ENCODE measurements at places on chromosomes 12 and 14. TPM values are rescaled to one million over a fixed set of nuclear protein-coding genes. Genes with fewer than 3 reads are reported as not detected.

The UBE2N gene
- total RNA-seq: 263 TPM

The MORN3 gene
- total RNA-seq: 1.6 TPM

The TMEM117 gene
- total RNA-seq: 1.3 TPM

The CFAP54 gene
- total RNA-seq: 0.40 TPM

The CEBPE gene
- 0.21 TPM for total RNA-seq

The FAM90A1 gene
- total RNA-seq: 0.13 TPM

The DCN gene
- total RNA-seq: not detected

The FGF6 gene
- total RNA-seq: not detected

The SYT1 gene
- total RNA-seq: not detected

The RIMKLB gene
- 4.4 TPM for total RNA-seq

The KSR2 gene
- total RNA-seq: not detected

The FAM216A gene
- 62.0 TPM for total RNA-seq

The NAA30 gene
- 21.0 TPM for total RNA-seq
